ENCODE measurements at places on chromosomes 2 and 18. TPM values are rescaled to one million over a fixed set of nuclear protein-coding genes. Genes with fewer than 3 reads are reported as not detected.

The MLPH gene
- total RNA-seq: 59.7 TPM

DNA sequence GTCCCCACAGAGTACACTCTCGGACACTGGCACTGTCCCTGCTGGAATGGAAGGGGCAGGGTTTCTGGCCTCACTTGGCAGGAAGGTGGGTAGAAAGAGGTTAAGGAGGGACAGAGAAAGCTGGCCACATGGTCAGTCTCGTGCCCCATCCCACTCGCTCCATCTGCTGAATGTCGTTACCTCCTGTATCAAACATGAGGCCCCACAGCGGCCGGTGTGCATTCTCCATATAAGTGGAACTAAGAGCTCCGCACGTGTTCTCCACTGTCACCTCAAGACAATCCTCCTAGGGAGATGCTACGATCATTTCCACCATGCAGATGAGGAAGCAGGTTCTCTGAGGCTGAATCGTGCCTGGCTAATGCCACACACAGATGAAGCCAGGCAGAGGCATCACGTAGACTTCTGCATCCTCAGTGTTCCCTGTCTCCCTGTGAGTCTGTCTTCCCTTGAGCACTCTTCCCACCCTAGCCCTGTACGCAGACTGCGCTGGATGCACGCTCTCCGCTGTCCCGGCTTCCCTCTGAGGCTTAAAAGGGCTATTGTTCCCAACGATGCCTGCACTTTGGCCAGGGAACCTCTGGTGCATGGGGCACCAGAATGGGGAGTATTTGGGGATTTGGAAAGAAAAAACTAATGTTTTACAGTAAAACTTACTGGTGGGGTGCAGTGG lies 35.1 kb downstream of the MAL start:
- DNase-seq: no peak

- peak; percentile 14 for DNase-seq
These were observed 32.2 kb downstream of the GPR39 start for GRCh38 chr2:132448771-132449170.

- DNase-seq: no peak
These were observed 49.8 kb downstream of the ADD2 start for GRCh38 chr2:70718241-70718640.

- DNase-seq: no peak
These were observed 4.2 kb downstream of the CNDP2 start for GRCh38 chr18:74500372-74500771.

DNA sequence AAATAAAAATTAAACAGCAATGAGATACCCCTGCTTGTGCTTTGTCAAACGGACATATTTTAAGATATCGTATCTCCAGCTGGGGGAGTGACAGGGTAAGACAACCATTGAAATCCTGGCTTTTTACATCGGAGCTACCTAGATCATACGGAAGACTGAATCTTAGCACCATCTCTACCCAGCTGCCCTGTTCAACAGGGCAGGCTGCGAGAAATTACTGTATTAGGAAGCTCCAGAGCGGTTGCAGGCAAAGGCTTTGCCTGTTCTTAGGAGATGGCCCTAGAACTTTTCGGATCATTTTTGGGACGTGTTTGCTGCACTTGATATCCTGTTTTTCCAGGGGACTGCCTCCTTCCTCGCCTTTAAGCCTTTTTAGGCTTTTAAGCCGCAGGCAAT lies 2.0 kb upstream of the PRKCE start:
- no peak for DNase-seq
